ENCODE measurements at places on chromosomes 7 and 10. TPM values are rescaled to one million over a fixed set of nuclear protein-coding genes. Genes with fewer than 3 reads are reported as not detected.

Gene NAT16
- not detected for total RNA-seq

Gene KCNH2
- total RNA-seq, result 3.2 TPM

Gene CYTH3
- 56.9 TPM for total RNA-seq

Gene CALHM2
- 46.3 TPM for total RNA-seq

Gene CC2D2B
- 3.1 TPM for total RNA-seq
